ENCODE measurements at places on chromosomes 7 and 10.

DNA sequence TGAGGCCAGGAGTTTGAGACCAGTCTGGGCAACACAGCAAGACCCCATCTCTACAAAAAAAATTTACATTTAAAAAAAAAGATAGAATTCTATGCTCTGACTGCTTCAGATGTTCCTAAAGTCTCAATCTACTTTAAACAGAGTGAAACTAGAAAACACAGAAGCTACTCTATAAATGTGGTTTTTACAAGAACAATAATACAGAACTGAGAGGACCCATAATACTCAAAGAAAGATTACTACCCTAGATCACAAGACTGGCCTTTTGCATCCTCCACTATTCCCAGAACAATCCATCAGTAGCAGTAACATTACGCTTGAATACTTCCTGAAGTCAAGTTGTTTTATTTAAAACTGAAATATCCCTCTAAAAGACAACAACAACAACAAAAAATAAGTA is 119.4 kb downstream of the ZFAND4 start:
- no peak for DNase-seq

- DNase-seq: no peak
These were observed 4.0 kb upstream of the SLC29A4 start for GRCh38 chr7:5278766-5279165.

DNA sequence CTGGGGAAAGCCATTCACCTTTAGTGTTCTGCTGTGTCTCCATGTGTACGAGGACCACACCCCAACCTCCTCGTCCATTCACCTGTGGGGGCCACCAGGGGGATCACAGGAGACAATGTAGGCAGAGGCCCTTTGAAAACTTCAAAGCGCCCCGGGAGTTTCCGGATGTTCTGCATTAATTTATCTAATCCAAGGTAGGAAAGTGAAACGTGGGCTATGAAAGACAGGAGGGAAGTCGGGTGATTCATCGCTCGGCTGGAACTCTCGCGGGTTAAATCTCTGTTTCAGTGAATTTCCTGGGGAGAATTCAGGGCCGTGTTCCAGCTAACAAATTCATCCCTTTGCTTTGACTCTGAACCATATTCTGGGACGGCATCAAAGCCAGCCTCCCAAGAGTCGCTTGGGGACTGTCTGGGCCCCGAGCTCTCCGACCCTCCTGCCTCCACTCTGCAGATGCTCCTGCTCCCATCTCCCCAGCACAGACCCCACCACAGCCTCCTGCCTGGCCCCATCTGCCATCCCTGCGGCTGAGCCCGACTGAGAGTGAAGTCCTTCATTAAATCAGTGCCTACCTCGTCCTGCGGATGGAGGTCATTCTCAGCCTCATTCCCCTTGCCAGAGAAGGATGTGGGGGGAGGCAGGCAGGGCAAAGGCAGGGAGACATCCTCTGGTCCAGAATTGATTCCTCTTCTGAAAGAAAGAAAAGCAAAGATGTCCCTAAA is 114.1 kb upstream of the CARD11 start:
- no peak for DNase-seq

DNA sequence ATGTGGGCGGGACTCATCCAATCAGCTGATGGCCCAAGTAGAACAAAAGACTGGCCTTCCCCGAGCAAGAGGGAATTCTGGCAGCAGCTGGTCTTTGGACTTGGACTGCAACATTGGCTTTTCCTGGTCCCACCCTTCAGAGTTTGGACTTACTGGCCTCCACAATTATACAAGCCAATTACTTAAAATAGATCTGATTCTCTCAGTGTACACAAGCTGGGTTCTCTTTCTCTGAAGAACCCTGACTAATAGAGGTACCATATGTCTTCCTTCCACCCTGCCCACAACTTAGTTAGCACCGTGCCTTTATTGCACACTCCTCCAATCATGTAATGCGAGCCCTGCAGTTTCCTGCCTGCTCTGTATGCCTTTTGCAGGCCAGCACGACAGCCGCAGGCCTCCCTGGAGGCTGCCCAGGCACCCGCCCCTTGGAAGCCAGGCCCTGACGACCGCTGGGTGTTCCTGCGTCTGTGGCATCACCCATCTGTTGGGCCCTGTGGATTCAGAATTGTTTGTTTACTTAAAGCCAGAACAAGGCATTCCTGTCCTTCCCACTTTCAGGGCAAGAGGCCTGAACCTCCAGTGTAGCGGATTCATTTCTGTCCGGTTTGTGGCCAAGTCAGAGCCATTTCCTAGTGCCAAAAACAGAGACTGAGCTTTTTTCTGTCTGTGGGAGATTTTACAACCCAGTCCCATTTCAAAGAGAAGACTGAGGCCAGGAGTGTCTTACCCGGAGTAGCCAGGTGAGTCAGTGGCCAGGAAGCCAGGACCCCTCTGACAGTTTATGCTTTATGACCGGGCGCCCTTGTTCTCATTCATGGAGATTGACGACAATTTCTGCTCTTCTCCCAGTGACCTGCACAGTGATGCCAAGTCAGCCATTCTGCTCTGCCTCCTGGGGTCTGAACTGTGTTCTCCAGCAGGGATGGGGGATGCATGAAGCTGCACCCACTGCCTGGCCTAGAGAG is 968 bp upstream of the INMT start:
- DNase-seq: peak; percentile 29
